ENCODE measurements at places on chromosomes 4 and X. TPM values are rescaled to one million over a fixed set of nuclear protein-coding genes. Genes with fewer than 3 reads are reported as not detected.

The PCYT1B gene
- total RNA-seq: not detected

The GJB1 gene
- not detected for total RNA-seq

DNA sequence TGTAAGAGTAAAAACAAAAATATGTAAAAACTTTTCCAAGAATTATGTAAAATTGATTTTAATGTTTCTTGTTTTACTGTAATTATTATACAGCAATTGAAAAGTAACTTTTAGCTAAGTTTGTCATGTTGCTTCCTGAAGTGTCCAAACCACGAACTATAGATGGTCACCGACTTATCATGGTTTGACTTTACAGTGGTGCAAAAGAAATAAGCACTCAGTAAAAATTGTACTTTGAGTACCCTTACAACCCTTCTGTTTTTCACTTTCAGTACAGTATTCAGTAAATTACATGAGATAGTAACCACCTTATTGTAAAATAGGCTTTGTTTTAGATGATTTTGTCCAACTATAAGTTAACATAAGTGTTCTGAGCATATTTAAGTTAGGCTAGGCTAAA, 93.8 kb downstream of the SLC10A6 start:
- no peak for DNase-seq

The HMX1 gene
- not detected for total RNA-seq

DNA sequence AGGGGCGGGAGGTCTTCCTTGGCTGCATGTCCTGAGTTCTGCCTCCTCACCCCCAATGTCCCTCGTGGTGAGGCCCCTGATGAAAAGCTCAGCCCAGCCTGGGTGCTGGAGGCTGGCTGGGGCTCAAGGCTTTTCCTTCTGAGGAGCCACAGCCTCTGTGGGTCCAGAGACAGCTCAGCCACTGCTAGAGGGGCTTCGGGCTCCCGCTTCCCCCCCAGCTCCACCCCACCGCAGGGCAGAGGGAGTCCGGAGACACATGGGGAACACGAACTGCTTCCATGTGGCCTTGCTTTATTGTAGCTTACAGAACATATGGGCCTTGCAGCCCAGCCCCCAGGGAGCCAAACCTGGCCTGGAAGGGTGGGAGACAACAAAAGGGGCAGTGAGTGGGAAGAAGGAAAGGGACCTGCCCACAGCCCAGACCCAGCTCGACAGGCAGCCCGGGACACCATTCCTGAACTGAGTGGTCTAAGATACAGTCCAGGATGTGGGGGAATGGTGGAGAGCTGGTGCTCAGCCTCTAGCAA, 89.9 kb upstream of the NKX1-1 start:
- DNase-seq: no peak

DNA sequence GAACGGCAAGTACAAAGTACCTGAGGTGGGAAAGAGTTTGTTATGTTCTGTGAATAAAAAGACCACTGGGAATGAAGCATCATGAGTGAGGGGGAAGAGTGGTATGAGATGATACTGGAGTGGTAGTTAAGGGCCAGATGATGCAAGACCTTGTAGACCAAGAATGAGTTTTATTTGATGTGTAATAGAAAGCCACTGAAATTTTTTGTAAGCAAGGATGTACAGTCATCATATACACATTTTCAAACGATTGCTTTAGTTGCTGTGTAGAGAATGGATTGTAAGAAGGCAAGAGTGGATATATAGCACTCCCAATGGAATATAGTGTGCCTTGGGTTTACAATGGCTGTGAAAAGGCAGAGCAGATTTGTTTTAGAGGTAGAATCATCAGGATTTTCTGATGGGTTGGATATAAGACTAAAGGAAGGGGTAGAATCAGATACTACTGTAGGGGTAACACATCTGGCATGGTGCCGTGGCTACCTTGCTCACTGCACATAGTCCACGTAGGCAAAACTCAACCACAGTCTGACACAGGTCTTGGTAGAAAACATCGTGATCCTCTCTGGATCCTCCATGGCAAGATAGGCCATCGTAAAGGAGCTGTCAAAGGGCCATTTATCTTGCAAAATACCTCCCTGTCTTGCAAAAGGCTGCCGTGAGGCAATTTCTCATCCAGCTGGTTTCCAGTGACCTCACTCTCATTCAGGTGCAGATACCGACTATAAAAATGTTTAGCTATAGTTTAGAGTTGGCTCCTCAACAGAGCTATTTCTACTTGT, 14.9 kb downstream of the TIFA start:
- DNase-seq: peak; percentile 70

The MCF2 gene
- total RNA-seq: 1.9 TPM

DNA sequence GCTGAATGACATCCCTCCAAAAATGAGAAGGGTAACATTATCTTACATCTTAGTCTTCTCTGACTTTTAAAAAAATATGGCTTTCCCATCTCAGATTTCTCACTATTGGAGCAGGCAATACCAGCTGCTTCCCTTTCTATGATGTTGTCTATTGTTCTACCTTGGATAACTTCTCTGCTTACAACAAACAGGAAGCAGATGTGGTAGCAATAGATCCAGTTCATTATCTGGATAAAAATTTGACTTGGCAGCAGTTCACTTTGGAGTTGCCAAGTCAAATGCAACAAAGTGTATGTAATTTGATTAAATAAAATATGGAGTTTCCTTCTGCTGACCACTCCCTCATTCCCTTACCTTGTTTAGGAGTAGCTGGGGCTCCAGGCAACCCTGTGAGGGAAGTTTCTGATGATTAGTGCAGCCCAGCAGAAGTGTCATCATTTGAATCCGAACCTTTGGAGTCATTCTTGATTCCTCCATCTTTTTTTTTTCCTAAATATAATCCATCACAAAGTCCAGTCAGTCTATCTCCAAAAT, 72.0 kb upstream of the GPRIN3 start:
- DNase-seq: no peak

The PPP1R3F gene
- total RNA-seq: 6.9 TPM

GRCh38 chr4:3285558-3286334, 7.1 kb upstream of the RGS12 start:
- DNase-seq: no peak

All from LHCN-M2 (cell line).